ENCODE measurements at places on chromosomes 16 and 17. TPM values are rescaled to one million over a fixed set of nuclear protein-coding genes. Genes with fewer than 3 reads are reported as not detected.

GRCh38 chr17:34248511-34249024 is 6.5 kb upstream of the CCL2 start:
- DNase-seq: peak; percentile 81

Gene IL17C
- not detected for total RNA-seq

DNA sequence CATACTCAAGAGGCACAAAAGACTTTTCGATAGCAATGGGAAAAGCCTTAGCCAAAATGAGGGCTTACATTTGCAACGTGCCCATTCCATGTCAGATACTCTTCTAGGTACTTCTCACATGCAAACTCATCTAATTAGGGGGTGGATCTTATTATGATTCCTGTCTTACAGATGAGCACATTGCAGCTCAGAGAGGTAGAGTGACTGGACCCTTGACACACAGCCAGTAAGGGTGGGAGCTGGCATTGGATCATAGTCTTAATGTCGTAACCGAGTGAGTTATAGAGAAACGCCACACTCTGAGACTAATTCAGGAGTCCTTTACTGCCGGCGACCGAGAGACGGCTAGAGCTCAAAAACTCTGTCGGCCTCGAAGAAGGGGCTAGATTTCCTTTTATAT is 78.8 kb upstream of the GRIN2A start:
- DNase-seq: no peak

Gene TMC7
- total RNA-seq: 0.71 TPM

Gene KRT12
- not detected for total RNA-seq

- DNase-seq: no peak
Measured at GRCh38 chr17:74249590-74250270, 24.3 kb upstream of the DNAI2 start.

All from M059J (cell line).